Mesangial cell (primary cell): ENCODE measurements at places on chromosomes 11 and 22. TPM values are rescaled to one million over a fixed set of nuclear protein-coding genes. Genes with fewer than 3 reads are reported as not detected.

FCHSD2 gene
- total RNA-seq: 6.5 and 6.7 TPM in 2 replicates

DDX17 gene
- total RNA-seq: 578 and 1,080 TPM in 2 replicates

SMC1B gene
- not detected in 2 replicates for total RNA-seq

IGLL5 gene
- not detected in 2 replicates for total RNA-seq

UEVLD gene
- 12.3 and 17.8 TPM in 2 replicates for total RNA-seq

TBCEL gene
- 4.7 and 11.2 TPM in 2 replicates for total RNA-seq

IGLL1 gene
- not detected in 2 replicates for total RNA-seq

MS4A2 gene
- not detected in 2 replicates for total RNA-seq

TSGA10IP gene
- not detected in 2 replicates for total RNA-seq

SCGB1C1 gene
- total RNA-seq: 1.9 TPM in 1 of 2 replicates, not detected in the other

PKNOX2 gene
- total RNA-seq: 0.98 and 1.6 TPM in 2 replicates

SAA4 gene
- total RNA-seq: 0.33 TPM in 1 of 2 replicates, not detected in the other
